ENCODE measurements at places on chromosomes 3 and 15.

DNA sequence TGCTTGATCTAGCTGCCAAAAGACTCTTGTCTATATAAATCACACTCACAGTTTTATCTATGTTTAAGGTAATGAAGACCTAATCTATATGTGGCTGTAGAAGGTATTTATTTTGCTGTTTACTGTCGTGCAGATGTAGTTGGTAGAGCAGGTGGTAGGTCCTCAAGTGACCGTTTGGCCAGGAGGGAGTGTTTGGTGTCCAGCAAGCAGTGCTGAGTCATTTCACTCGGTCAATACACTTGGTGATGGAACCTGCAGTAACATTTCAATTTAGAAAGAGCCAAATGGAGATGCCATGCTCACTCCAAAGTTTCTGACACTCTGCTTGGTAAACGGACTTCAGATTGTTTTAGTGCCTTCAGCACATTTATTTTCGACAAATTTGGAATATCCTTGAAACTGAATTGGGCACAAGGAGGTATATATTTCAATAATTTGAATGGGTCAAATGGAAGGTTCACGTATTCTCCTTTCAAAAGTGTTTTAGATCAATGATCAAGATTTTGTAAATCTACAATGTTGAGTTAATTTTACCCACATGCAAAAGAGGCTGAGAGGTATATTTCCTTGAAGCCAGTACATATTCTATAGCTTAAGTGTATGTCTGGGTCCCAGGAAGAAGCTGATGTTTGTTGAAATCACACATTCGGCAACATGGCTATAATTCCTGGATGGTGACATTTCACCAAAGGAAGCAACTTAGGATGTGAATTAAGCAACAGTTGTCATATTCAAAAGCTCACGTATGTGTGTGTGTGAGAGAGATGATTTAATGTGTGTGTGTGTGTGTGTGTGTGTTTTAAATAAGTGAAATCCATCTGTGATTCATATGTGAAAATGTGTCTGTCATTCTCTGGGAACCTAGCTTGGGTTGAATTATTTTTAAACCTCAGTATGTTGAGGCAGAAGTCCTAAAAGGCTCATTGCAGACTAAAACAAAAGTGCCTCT is 7.7 kb upstream of the CX3CR1 start:
- no peak for DNase-seq

DNA sequence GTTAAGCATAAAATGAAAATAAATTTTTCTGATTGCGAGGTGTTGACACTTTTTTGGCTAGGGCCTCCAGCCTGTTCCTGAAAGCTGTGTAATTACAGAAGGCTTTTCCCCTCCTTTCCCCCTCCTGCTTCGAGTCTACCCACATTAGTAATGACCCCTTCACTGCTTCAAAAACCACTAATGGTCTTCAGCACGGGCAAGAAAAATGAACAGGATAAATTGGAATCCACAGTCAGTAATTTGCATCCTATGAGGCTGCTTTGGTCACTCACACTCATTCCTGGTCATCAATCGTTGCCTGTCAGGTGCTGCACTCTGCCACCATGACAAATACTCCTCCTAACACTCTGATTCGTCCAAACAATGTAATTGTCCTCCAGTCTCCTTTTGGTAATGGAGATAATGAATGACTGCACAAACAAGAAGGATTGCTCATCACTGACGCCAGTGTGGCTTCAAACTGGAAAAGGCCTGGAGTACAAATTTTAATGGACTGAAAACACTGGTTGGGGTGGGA is 148.6 kb downstream of the MEIS2 start:
- DNase-seq = no peak

DNA sequence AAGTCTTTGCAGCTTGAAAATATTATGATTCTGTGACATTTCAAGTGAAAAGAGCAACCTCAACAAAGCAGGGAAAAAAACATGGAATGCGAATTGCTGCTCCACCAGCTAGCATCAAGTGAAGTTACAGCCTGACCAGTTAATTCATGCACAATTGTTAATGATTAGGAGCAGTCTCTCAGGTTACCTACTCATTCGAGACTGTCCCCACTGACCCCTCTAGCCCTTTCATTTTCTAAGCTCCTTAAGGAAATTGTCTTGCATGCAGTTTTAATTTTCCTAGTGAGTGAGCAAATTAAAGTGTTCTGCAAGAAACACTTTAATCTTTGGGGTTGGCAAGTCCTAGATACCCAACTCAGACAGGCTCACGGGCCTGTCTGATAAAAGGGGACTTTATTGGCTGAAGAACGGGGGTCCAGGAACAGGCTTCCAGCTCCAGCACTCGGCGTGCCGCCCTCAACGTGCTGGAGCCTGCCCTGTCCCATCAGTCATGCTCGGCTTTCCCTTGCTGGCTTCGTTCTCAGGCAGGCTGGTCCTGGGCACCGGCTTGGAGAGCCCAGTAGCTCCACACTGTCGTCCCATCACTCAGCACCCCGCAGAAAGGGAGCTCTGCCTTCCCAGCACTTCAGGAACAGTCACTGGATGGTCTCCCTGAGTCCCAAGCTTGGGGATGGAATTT is 18.3 kb downstream of the PODXL2 start:
- no peak for DNase-seq

- DNase-seq = no peak
These were observed 48.0 kb downstream of the CTNNB1 start for GRCh38 chr3:41247055-41248004.

DNA sequence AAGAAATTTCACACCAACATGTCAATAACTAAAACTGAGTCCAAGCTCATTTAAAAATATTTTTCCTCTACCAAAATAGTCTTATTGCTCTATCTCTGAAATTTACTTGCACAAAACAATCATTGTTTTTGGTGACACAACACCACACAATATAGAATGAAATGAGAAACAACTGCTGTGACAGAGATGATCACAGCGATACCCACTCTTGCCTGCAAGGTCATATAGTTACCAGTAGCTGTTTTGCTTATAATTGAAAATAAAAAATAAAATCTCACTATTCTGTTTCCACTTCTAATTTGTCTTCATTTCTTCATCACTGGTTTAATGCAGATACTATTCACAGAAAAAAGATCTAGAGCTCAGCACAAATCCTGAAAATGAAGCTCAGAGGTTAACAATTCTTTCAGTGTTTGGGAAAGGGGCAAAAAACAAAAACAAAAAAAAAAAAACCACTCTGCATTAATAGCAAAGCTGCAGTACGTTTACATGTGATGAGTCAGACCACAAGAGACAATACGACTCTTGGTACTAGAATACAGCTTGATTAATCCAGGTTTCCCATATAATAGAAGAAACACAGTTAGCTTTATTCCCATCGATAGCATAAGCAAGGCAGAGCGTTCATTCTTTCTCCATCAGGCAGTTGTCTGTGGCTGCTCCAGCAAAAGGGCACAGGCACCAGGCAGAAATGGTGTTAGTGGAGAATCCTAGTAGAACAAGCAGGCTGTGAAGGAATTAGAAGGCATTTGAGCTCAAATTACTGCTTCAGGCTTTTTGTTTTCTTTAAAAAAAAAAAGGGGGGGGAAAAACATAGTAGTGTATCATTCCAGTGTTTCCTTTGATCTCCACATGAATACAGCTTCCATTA is 773 bp downstream of the ANKRD28 start:
- DNase-seq = no peak

- DNase-seq = no peak
These were observed 134.8 kb upstream of the IGF1R start for GRCh38 chr15:98513428-98513986.

DNA sequence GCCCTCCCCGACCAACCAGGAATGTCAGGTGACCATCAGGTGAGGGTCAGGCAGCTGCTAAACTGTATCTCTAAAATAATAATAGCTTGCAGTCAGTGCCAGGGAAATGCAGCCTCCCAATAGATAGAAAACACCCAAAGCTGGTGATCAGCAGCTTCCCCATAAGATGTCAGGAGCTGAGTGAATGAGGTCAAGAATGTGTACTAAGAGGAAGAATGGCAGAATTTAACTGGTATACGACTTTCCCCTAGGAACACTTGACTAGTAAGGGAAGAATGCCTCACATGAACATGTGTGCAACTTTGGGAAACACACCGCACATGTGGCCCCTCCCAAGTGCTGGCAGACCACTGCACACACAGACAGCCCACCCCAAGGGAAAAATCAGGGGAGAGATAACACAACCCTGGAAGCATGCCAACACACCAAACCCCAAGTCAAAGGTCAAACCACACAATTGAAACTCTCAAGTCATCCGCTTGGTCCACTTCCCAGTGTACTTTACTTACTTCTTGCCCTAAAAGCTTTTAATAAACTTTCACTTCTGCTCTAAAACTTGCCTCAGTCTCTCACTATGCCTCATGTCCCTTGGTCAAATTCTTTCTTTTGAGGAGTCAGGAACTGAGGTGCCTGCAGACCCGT is 806.5 kb downstream of the OTOL1 start:
- no peak for DNase-seq

GRCh38 chr3:183560607-183561006 is 5.1 kb upstream of the KLHL6 start:
- no peak for DNase-seq

DNA sequence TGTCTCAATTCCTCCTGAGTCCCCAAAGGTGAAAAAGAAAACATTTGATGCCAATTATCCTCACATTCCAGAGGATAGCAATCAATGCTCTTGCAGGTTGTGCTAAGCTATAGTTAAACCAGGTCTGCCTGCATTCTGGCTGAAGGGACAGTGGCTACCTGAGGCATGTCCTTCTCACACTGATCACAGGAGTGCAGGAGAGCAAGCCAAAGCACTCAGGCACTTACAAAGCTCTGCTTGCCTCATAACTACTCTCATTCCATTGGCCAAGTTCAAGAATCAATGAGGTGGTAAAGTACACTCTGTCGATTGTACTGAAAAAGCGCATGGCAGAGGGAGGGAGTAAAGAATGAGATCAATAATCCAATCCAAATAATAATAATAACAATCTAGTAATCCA is 342.0 kb upstream of the PPP2R3A start:
- DNase-seq = no peak

DNA sequence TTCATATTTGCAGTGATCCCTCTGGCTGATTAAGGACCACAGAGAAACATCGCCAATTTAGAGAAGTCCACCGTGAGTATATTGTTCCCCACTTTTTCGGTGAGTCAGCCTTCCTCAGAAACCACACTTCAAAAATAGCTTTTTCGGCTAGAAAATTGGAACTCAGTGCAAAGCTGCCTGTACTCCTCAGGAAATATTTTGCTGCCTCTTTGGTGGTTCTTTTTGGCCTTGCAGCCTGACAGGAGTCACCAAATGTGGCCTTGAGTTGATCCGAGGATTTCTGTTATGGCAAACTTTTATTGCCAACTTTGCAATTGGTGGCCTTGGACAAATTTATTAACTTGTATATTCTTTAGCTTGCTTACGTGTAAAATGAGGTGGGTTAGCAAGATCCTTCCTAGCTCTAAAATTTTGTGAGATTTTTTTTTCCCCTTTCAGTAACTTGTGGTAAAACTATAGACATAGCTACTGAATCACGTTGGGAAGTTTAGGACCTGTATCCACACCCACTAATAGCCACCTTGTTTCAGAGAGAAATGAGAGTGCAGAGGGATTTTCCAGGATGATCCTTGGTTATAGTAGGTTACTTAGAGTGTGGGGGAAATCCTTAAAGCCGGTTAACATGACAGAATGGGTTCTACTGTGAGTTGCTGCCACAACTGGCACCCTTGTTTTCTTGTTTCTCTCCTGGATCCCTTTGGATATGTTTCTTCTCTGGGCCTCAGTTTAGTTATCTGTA is 9.9 kb downstream of the ARL6IP5 start:
- peak; percentile 42 for DNase-seq

DNA sequence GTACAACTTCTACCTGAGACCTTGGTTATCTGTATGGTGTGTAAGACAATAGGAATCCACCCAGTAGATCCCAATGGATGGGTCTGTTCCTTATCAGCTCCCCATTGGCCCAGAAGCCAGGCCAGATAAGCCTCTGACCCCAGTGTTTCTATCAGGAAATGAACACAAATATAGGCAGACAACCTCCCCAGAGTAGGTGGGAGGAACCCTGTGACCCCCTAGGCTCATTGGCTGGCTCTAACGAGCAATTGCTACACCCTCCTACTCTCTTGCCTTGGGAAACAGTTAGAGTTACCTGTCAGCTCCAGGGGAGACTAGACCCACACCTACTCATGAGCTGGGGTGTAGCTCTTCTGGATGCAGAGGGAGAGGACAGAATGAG is 299.9 kb downstream of the UACA start:
- no peak for DNase-seq

GRCh38 chr15:63709365-63709764 is 112.2 kb downstream of the FBXL22 start:
- DNase-seq = no peak

- DNase-seq = no peak
These were observed 295.0 kb upstream of the ICE2 start for GRCh38 chr15:60773901-60774300.

GRCh38 chr3:128824132-128824850 is 55.1 kb upstream of the ACAD9 start:
- no peak for DNase-seq

DNA sequence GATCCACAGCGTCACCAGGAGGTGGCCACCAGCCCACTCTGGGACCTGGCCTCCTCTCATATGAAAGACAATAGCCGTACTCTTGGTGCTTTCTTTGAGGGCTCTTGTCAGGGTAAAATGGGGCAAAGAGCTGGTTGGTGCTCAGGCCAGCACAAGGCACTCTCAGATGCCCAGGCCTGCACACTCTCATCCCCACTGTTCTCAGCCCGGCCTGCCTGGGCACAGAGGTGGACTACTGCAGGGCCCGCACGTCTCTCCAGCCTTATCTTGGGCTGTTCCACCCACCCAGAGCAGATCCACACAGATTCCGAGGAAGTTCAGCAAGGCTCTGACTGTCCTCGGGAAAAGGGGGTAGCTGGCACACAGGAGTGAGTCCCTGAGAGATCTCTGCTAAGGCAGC is 122.8 kb upstream of the PRR20G start:
- DNase-seq = no peak

DNA sequence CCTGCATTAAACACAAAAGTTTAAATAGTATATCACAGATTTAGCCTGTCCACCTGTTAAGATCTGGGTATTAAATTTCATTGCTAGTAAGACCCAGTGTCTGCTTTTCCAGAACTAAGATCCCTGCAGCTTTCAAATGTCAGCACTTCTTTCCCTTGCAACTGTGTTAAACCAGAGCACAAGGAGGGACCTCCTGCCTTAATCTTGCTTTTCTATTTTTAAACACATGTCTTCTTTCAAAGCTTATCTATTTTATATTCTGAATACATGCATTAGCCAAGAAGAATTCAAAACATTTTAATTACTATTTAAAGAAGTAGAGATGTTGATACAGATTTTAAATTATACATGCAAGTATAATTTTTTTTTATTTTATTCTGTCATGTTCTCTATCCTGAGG is 315.1 kb downstream of the ARPP21 start:
- DNase-seq = no peak

GRCh38 chr3:79038636-79039035 is 729.2 kb downstream of the ROBO1 start:
- no peak for DNase-seq

GRCh38 chr15:49890689-49891088 is 228.3 kb downstream of the ATP8B4 start:
- no peak for DNase-seq
